NCI-H510A (cell line): ENCODE measurements at places on chromosomes 3 and 15.

GRCh38 chr3:26307787-26308186, 314.8 kb upstream of the LRRC3B start:
- DNase-seq, result no peak

DNA sequence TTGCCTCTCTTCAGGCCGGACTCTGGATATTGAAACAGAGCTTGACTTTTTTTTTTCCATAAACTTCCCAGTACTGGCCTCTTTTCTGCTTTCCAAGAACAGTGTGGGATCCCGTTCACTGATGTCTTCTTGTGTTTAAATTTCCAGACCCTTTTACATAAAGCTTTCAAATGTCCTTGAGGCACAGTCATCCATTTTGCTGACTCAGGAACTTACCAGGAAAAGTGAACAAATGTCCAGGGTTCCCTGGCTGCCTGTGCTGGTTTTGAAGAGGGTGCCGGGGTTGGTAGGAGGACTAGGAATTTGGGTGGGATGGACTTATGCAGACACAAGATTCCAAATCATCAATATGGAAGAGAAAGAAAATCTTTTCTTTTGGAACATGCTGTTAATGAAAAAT, 68.1 kb downstream of the CHDH start:
- DNase-seq, result no peak

GRCh38 chr3:42290966-42291714, 25.2 kb upstream of the CCK start:
- DNase-seq, result no peak

DNA sequence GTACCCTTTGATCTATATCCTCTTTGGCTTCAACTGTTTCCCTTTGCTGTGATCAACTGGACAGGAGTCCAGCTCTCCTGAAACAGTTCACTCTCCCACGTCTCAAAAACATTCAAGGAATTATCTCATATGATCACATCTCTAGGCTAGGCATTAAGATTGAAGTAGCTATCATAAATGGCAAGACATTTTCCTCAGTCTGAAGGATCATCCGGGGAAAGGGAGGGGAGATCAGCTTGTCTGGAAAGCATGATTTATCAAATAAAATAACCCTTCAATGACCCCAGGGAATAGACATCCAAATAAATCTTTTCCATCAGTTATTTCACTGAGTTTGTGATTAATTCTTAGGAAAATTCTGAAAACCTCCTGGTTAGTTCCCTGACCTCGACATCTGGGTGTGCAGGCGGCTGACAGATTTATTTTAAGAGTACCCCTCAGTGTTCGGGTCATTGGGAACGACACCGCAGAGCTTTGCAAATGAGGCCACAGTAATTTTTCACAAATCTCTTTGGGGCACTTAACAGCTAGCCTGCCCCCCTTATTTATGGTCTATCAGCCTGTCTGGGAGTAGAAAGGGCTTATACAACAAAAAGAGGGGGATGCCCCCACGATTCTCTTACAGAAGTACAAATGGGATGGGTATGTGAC, 65.8 kb downstream of the NSMCE3 start:
- DNase-seq, result no peak
